HAP-1 (cell line): ENCODE measurements at places on chromosomes 4 and X.

DNA sequence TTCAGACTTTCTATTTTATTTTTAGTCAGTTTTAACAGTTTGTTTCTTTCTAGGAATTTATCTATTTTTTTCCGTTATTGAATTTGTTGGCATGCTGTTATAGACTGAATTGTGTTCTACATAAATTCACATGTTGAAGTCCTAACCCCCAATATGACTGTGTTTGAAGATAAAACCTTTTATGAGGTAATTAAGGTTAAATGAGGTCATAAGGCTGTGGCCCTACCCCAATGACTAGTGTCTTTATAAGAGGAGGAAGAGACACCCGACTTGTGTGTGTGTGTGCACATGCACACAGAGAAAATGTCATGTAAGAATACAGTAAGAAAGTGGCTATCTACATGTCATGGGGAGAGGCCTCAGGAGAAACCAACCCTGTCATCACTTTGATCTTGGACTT lies 146.3 kb downstream of the BRWD3 start:
- no peak for DNase-seq

GRCh38 chr4:168634276-168634802 lies 137.5 kb downstream of the PALLD start:
- DNase-seq = peak; percentile 25

DNA sequence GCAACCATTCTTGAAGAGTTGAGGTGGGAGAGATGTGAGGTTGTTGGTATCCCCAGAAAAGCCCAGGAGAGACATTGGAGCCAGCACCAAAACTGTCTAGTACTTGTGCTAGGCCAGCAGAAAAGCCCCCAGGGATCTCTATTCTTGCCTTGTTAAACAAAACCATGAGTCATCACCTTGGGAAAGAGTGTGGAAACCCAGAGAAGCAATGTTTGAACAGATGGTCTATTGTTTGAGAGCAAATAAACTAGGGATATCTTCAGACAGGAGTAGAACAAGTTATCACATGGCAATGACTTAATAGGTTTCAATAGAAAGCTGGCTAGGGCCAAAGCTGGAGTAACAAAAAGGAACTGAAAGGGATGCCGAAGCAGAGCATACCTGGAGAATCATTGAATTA lies 195.7 kb upstream of the CASK start:
- DNase-seq = peak; percentile 58

- no peak for DNase-seq
Measured at GRCh38 chrX:112852851-112853250, 12.2 kb upstream of the AMOT start.

DNA sequence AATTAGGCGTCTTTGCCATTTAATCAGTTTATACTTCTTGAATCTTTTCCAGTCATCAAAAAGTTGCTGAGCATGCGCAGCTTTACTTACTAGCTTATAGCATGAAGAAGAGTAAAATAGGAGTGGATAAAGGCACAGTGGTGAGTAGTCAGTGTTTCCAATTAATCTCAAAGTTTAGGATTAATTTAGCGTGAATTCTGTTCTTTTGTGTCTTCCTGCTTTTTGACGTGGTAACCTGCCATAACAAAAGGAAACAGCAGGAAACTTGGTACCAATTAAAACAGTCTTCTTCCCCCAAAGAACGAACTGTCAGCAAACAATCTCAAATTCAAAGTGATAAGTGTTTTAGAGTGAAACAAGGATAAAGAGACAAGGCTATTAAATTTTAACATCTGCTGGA lies 61.9 kb downstream of the TET2 start:
- DNase-seq = no peak

- DNase-seq = no peak
Measured at GRCh38 chr4:136900696-136901095, 631.6 kb downstream of the PCDH18 start.

DNA sequence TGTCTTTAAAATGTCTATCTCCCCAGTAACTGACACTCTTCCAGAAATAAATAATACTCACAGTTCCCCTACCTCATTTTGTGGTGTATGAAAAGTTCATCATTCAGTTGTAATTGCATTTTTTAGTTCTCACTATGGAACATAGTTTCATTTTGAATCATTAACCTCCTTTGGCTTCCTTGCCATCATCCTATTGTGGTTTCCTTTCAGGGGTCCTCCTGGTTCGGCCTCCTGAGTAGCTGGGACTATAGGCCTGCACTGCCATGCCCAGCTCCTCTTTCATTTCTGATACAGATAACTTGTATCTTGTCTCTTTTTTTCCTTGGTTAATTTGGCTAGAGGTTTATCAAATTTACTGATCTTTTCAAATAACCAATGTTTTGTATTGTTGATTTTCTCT lies 23.1 kb upstream of the BLTP1 start:
- no peak for DNase-seq

DNA sequence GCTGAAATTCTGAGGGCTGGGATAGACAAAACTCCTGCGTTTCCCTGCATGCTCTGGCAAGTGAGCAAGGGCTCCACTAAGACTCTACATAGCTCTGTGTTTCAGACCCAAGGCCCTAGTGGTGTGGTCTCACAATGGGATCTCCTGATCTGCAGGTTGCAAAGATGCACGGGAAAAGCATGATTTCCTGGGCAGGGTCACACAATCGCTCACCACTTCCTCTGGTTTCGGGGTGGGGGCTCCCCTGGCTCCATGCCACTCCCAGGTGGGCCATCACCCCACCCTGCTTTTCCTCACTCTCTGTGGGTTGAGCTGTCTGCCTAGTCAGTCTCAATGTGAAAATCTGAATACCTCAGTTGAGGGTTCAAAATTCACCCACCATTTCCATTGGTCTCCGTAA lies 111.5 kb downstream of the KLF8 start:
- no peak for DNase-seq

GRCh38 chr4:579543-580175 lies 3.6 kb upstream of the TMEM271 start:
- no peak for DNase-seq

DNA sequence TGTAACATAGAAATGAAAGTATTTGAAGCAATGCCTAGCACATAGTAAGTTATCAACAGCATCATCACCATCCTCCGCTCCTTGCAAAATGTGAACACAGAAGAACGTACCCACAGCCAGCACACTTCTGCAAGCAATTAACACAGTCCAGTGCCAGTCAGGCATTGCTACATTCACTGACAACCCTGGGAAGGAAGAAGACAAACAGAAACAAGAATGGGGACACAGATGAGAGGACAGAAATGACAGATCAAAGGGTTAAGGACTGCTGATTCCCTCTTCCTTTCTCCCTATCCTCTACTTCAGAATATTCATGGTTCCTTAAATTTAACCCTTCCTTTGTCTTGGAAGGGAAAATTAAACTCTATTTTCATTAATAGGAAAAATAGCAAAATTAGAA lies 53.1 kb downstream of the CHM start:
- DNase-seq = no peak

GRCh38 chr4:121151942-121152341 lies 12.2 kb downstream of the TNIP3 start:
- no peak for DNase-seq

GRCh38 chrX:130097507-130098209 lies 12.6 kb downstream of the ELF4 start:
- no peak for DNase-seq

GRCh38 chr4:89316931-89317366 lies 9.3 kb upstream of the GPRIN3 start:
- no peak for DNase-seq

DNA sequence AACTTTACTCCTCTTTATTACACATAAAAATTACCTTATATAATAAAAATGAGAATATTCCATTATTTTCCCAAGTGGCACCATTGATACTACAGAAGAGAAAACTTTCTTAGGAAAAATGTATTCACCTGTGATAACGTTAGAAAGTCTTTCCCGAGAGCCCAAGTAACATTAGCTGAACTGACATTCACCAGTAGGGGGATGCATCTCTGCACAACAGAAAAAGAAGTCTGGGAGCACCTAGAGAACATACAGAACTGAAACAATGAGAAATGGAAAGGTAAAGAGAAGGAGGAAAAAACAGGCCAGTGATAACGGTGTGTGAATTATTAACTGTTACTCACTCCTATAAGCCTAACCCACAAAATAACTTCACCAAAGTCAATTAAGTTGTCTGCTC lies 423.3 kb downstream of the CENPC start:
- DNase-seq = peak; percentile 52

DNA sequence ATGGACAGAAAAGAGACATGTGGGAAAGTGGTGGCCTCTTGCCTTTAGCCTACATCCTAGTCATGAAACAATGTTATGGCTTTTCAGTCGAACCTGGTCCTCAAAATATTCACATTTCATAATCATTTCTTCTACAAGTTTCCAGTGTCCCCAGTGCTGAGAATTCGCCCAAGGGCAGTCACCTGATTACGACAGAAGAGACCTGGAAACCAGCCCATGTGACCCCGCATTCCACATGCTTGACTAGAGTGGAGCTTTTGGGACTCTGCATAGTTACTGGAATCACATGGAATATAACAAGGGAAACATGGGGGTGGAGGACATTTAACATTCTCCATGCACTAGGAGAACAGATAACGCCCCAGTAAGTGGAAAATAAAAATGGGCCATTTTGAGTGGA lies 100.1 kb downstream of the PPARGC1A start:
- no peak for DNase-seq

- no peak for DNase-seq
Measured at GRCh38 chr4:121182296-121182695, 18.2 kb upstream of the TNIP3 start.

DNA sequence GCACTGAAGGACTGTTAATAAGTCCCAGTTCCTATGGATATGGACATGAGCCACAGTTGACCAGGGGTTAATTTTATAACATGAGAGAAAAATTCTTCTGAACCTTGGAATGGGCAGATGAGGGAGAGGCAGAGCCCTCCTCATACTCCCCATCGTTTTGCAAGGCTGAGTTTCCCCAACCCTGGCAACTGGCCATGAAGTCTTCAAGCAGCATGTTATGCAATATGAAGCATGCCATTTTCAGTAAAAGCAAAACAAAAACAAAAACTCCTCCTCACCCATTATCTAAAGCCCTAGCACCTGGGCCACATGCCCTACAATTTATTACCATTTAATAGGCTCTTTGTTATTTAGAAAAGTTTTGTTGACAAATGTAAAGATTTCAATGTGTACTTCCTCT lies 64.5 kb downstream of the GPC4 start:
- DNase-seq = peak; percentile 62

DNA sequence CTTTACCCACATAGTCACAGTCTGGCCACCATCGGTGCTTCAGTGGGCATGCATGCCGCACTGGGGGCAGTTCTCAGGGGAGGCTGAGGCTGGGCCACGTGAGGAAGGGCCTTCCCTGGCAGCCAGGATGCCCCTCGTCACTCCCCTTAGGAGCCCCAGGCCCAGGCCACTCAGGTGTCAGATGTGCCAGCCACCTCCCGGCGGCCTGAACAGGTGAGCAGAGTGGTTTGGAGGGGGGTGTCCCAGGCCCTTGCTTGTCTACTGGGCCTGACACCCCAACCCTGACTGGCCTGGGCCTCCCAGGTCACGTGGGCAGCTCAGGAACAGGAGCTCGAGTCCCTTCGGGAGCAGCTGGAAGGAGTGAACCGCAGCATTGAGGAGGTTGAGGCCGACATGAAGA lies 12.1 kb downstream of the CCDC22 start:
- no peak for DNase-seq

DNA sequence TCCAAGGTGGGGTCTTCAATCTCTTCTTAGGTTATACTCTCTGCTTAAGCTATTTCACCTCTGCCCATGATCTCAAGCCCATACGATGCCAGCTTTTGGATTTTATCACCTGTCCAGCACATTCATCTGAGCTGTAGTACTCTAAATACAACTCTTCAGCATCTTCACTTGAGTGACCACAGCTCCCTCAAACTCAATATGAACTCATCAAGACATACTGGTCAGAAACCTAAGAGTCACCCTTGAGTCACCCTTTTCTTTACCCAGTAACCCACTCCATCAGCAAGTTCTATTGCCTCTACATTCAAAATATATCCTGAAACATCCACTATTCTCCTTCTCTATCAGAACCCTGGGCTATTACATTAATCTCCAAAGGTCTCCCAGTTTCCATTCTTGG lies 69.4 kb downstream of the DCHS2 start:
- DNase-seq = no peak

DNA sequence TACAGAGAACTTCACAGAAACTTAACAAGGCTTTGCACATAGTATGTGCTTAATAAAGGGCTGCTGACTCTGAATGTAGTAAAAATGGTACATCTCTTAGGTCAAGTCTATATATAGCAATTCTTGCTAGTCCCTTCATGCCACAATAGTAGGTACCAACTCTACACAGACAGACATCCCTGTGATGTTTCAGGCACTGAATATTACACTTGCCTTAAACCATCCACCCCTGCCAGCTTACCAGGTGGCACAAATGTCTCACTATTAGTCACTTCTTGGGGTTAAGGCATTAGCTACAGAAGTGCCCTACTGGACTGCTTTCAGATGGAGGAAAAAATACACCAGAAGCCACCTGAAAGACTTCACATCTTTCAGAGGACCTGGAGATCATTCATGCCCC lies 86.3 kb upstream of the CITED1 start:
- no peak for DNase-seq

DNA sequence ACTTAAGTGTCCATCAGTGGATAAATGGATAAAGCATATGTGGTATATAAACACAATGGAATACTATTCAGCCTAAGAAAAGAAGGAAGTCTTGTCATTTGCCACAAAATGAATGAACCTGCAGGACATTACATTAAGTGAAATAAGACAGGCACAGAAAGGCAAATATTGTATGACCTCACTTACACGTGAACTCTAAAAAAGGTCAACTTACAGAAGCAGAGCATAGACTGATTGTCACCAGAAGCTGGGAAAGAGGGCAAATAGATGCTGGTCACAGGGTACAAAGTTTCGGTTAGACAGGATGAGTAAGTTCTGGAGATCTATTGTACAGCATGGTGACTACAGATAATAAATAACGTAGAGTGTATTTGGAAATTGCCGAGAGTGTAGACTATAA lies 247.7 kb downstream of the RAB28 start:
- no peak for DNase-seq

GRCh38 chrX:27883468-27884092 lies 75.8 kb downstream of the MAGEB10 start:
- peak; percentile 10 for DNase-seq

DNA sequence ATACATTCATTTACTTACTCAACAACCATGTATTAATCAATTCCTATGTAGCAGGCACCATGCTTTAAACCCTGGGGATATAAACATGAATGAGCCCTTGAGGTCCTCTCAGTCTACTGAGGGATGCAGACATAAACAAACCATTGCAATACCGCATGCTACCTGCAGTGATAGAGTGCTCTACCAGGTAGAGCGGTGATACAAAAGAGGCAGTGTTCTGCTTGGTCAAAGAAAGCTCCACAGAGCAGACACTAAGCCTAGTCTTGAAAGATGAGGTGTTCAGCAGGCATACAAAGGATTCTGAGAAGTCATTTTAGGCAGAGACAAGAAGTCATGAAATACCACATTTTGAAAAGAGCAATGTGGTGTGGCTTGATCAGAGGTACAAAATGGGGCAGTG lies 26.9 kb upstream of the AMOT start:
- DNase-seq = no peak

DNA sequence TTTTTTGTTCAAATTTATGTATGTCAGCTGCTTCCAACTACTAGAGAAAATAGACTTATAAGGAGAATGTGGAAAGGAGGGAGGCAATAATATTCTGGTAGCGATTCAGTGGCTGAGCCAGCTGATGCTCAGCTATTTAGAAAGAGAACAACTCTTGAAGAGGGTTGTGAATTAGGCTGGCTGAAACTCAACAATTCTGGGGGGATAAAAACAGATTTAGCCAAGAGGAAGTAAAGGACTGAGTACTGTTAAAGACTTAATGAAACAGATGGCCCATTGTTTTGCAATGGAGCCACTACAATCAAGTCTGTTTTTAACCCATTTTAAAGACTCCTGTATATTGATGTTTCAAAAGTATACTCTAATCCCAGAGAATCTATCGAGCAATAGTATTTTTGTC lies 1058.9 kb downstream of the C4orf33 start:
- peak; percentile 8 for DNase-seq
